ENCODE measurements at places on chromosomes 1 and 21.

DNA sequence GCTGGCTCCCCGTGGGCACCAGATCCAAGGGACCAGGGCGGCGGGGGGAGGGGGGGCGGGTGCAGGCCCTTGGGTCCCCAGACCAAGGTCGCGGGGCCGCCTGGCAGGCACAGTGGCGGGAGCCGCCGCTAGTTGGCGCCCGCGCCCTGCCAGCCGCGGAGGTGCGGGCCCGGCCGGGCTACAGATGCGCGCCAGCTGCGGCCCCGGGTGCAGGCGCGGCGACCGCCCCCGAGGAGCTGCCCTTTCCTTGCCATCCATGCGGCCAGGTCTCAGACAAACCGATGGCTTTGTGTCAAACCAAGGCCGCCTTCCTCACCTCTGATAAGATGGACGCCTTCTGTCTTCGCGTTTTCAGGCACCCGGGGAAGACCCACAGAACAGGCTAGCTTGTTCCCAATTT, 2.2 kb upstream of the RUNX3 start:
- peak; percentile 31 for DNase-seq

GRCh38 chr1:109498161-109498801, 4.4 kb downstream of the CYB561D1 start:
- no peak for DNase-seq

DNA sequence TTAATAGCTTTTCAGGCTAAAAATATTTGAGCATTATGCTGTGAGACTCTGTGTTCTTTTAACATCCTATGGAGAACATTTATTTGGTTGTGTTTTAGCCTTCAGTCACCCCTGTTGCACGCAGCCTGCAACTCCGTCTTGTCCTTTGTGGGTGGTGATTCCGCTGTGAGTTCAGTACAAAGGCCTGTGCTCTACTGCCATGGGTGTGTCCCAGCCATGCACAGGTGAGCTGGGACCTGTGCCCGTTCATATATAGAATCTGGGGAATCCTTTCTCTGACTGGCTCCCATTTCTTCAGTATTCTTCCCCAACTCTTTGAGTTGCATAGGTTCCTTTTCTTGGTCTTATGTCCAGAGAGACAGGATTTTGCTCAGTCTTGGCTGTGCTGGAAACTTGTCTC, 61.4 kb downstream of the ACTL8 start:
- DNase-seq = no peak

DNA sequence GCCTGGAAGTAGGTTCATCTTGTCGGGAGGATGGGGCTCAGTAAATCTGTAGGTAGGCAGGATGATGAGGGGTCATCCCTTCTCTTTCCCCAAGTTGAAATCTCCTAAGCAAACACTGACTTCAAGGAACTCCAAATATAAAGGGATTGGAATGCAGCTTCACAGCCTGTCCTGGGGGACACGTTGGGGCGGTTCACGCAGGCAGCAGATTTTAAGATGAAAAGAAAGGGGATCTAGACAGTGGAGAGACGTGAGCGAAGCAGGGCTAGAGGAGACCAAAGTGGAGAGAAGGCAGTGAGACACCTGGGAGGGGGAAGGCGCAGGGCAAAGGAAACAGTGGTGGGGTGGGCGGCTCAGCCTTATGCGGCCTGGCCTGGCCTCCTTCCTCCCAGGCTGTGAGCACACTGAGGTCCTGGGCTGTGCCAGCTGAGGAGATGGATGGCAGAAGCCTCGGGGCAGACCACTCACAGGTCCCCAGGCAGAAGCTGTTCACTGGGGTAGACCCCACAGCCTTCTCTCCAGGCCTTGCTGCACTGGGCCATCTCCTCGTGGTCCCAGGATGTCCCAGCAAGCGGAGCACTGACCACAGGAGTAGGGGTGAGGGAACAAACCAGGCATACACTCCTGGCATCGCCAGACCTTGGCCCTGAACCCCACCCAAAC, 51.7 kb downstream of the TOR1AIP2 start:
- DNase-seq = no peak

- DNase-seq = no peak
These were observed 941 bp upstream of the C1orf21 start for GRCh38 chr1:184385865-184386311.

- peak; percentile 78 for DNase-seq
These were observed 52.5 kb downstream of the DISC1 start for GRCh38 chr1:231679109-231679508.

GRCh38 chr1:154342836-154343472, 17.6 kb downstream of the ATP8B2 start:
- peak; percentile 17 for DNase-seq

DNA sequence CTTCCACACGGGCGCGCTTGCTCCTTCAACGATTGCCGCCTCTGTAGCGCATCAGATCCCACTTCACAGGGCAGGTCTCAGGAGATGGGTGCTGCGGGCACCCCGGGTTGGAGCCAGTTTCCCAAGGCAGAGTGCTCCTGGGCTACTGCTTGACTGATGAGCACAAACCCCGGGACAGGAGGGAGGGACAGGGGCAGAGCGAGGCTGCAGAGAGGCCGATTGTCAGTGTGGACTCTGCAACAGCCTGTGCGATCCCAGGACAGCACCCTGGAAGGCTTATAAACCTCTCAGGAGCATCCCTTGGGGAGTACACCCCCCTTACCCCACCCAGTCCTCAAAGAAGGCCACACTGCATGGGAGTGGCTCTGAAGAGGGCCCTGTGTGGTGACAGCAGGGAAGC, 28.0 kb upstream of the BACE2 start:
- DNase-seq = no peak

GRCh38 chr1:92515796-92516201, 29.1 kb upstream of the GFI1 start:
- DNase-seq = no peak

DNA sequence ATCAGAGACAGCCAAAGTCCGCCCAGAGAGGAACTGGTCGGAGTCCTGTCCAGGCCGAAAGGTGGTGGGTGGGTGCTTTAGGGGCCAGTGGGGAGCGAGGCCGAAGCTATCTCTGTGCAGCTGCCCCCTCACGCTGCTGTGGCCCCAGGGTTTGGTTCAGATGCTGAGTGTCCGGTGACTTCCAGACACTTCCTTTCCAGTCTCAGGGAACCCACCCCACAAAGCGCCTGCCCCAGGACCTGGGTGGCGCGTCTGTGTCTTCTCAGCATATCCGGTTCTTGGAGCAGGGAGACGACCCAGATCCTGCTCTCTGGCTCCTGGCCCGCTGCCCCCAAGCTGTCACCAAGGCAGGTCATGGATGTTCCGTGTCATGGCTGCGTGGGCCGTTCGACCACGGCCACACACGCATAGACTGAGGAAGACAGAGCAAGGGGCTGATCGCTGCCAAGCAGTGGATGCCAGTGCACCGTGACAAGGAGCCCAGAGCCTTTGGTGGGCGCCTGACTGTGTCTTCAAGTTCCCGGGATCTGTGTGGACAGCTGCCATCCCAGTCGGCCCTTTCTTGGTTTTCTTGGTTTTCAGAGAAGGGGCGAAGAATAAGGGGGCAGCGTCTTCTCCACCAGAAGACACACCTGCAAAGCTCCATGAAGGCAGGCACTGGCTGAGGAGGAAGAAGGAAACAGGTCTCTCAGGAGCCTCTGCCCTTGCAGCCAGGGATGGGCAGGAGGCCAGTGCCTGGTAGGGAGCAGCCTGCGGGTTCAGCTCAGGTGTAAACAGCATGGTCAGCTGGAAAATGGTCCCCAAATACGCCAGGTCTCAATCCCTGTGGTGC, 22.9 kb upstream of the COL18A1 start:
- DNase-seq = no peak

GRCh38 chr1:44994309-44994898, 8.0 kb upstream of the EIF2B3 start:
- DNase-seq = no peak

- DNase-seq = no peak
These were observed 91.2 kb upstream of the NGF start for GRCh38 chr1:115429241-115429640.
